ENCODE measurements at places on chromosomes 5 and 9.

DNA sequence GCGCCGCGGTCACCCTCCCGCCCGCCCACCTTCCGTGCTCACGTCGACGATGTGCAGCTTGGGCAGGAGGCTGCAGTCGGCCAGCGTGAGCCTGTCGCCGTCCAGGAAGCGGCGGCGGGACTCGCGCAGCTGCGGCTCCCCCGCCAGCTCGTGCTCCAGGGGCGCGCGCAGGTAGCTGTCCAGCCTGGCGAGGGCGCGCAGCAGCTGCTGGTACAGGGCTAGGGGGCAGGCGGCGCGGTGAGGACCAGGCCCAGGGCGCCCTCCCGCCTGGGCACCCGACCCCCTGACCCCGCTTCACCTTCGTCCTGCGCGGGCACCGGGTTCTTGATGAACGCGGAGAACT, 1.5 kb downstream of the CLIC3 start:
- no peak for DNase-seq

GRCh38 chr5:76521240-76521758, 101.9 kb downstream of the F2RL2 start:
- DNase-seq, result peak; percentile 89

GRCh38 chr9:24434183-24434582, 111.5 kb downstream of the IZUMO3 start:
- no peak for DNase-seq

DNA sequence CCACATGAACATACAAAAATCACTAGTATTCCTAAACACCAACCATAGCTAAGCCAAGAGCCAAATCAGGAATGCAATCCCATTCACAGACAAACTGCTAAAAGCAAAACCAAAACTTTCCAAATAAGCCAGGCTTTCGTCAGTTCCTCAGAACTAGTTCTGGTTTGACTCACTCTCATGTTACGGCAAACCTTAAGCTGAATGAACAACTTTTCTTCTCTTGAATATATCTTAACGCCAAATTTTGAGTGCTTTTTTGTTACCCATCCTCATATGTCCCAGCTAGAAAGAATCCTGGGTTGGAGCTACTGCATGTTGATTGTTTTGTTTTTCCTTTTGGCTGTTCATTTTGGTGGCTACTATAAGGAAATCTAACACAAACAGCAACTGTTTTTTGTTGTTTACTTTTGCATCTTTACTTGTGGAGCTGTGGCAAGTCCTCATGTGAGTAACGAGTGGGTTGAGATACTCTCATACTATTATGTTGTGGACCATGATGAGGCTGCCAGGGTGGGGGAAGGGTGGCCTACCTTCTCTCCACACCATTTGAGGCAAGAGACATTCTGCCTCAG, at the start of gene PDCD1LG2:
PDCD1LG2 (plus strand) TSS at position 172 of the 572 bp plus-strand sequence. CDS start 12,016 bp downstream, outside the sequence.
- DNase-seq, result no peak

GRCh38 chr9:83508067-83508466, 30.1 kb downstream of the FRMD3 start:
- no peak for DNase-seq

DNA sequence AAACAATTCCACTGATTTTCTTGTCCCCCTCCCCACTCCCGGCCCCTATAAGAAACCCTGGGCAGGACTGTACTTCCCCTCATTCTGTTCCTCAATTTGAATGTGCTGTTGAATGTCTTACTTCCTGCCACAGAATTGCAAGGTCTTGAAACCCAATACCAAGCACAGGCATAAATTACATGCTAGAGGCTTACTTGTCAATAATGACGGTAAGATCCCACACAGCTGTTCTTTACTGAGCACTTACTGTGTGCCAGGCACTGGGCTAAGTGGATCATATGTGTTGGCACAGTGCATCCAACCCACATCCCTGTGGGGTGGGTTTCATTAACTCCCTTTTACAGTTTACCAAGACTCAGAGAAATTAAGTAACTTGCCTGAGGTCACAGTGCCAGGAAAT, 63.4 kb downstream of the MVB12B start:
- DNase-seq, result peak; percentile 15

DNA sequence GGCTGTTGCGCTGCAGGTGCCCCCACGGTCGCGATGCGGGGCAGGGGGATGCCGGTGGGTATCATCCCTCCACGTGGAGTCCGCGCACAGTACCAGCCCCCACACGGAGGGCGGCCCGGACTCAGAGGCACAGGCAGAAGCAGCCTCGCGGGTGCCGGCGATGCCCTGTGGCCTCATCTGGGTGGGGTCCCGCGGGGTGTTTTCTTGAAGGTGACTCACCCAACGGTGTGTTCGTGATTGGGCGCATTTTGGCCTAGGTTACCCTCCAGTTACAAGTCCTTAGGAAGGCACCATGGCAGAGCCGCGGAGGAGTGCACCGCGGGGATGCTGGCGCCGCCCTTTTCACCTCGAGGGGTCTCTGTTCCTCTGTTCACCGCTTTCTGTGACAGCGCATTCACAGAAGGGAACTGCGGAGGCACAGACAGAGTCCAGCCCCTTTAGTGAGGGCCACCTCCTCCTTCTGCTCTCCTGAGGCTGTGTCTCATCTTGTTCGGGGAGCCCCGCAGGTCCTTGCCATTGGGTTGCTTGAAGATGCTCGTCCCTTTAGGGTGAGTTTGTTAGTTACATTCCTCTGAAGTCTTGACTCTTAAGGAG, 21.6 kb upstream of the EXOC3 start:
- no peak for DNase-seq

DNA sequence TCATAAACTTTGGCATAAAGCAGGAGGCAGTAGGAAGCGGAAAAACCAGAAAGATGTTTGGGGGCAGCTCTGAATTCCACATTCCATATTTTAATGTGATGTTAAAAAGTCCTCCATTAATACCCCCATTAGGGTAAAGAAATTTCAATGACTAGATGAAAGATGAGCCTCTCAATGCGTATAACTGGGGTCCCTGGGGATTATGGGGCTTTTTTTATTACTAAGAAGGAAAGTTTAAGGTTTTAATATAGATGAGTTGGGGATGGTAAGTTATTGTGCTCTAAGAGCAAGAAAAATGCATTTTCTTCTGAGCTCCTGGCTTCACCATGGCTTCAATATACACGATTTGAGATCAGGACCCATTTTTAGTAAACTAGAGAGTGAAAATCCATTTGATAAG, 321.9 kb downstream of the CDK5RAP2 start:
- DNase-seq, result peak; percentile 10

- no peak for DNase-seq
Measured at GRCh38 chr5:169812786-169813185, 167.5 kb downstream of the INSYN2B start.

GRCh38 chr5:34603378-34603777, 52.8 kb upstream of the RAI14 start:
- no peak for DNase-seq

- DNase-seq, result peak; percentile 15
Measured at GRCh38 chr5:45796959-45797553, 100.9 kb upstream of the HCN1 start.

DNA sequence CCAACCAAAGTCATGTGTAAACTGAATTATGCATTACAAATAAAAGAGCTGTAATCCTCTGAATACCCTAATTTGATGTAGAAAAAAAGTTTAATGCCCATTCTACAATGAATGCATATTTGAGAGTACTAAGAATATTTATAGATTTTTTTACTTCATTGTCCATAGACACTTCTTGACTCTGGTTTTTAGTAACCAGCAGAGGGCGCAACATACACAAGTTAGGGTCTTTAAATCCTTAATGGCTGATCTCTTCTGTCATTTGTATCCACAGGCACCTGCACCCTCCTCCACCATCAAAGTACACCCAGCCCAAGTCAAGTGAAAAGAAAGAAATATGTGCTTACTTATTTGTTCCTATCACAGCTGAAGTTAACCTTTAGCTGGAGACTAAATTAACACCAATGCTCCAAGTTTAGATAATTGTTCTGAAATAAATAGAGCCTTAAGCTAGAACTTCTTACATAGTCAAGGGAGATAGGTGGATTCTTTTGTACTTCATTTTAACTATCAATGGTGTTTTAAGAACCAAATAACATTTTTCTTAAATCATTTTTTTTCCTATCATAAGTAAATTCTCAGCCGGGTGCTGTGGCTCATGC, 524.2 kb upstream of the DAB2 start:
- peak; percentile 83 for DNase-seq

- DNase-seq, result no peak
Measured at GRCh38 chr5:166772770-166773169, 1518.7 kb upstream of the WWC1 start.

- no peak for DNase-seq
Measured at GRCh38 chr5:173410459-173411233, 82.4 kb upstream of the STC2 start.

DNA sequence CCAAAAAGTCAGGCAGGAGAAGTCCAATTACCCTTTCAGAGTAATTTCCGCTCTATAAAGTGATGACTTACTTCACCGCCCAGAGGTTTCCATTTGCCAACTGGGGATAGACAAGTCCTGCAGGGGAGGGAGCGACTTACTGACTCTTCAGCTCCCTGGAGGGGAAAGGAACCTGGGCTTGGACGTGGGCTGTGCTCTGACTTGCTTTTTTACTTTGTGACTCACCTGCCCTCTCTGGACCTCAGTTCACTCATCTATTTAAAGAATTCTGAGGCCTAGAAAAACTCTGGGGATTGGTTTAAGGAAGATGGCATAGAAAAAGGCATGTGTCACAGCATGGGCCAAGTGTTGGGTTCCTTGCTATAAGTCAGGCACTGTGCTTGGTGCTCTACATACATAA, 180.4 kb upstream of the TRIM32 start:
- DNase-seq, result no peak

DNA sequence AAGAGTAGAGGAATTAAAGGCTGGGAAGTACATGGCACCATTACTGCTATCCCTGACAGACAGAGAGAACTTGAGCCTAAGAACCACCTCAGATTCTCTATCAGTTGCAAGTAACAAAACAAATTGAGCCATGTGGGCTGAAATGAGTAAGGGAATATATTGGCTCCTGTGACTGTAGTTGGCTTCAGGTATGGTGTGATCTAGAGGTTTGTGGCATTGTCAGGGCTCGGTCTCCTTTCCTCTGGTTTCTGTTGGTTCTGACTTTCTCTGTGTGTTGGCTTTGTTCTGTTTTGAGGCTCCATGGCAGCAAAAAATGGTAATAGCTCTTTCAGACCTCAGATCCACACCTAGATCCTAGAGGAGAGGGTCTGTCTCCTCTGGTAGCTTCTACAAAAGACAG, 5.7 kb downstream of the GALNT10 start:
- no peak for DNase-seq

- peak; percentile 5 for DNase-seq
Measured at GRCh38 chr5:116442095-116442534, 132.5 kb downstream of the SEMA6A start.

GRCh38 chr5:119036101-119036762, 34.7 kb upstream of the DMXL1 start:
- no peak for DNase-seq

DNA sequence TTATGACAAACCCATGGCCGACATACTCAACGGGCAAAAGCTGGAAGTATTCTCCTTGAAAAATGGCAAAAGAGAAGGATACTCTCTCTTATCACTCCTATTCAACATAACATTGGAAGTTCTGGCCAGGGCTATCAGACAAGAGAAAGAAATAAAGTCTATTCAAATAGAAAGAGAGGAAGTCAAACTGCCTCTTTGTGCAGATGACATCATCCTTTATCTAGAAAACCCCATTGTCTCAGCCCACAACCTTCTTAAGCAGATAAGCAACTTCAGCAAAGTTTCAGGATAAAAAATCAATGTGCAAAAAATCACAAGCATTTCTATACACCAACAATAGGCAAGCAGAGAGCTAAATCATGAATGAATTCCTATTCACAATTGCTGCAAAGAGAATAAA, 1799.9 kb upstream of the ACO1 start:
- no peak for DNase-seq

GRCh38 chr5:163631856-163632255, 126.4 kb downstream of the MAT2B start:
- DNase-seq, result no peak

DNA sequence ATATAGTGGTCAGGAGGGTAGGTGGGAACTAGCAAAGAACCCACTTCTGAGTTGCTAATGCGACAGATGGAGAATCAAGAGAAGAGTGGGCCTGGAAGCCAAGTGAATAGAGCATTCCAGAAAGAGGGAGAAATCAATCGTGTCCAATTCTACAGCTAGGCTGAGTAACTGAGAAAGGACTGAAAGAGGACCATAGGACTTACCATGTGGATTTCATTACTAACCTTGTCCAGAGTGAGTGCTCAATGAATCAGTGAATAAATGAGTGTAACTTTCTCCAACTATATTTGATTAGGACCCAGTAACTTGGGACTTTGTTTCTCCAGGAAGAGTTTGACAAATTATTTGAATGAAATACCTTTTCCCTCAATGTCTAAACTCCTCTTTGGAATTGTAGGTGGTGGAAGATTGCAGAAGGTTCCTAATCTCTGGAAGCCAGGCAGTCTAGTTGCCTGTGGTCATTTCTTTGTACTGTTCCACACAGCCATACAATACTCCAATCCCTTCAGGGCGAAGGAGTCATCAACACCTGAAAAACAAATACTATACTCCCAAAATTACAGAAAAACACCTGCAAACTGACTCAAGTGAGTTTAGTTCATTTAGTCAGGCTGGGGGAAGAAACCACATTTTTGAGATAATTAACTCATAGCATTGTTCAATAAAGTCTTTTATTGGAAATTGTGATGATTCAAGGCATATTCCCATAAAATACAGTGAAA, 2.6 kb upstream of the F2RL1 start:
- no peak for DNase-seq

DNA sequence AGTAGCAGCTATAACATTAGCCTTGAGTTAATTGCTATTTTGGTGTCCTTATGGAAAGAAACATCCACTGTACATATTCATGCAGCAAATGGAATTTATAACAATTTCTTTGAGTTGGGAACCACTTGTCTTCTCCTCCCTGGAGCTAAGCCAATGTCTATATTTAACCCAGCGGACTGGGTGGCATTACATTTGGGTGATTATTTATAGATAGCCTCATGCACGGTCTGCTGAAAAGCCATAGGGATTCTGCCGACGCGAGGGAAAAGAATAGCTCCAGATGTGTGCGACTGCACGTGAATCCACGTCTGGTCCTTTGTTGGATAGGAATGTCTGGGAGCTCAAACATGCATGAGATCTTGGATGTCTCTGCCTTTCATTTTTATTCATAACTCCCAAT, 157.5 kb upstream of the BRINP1 start:
- DNase-seq, result no peak

DNA sequence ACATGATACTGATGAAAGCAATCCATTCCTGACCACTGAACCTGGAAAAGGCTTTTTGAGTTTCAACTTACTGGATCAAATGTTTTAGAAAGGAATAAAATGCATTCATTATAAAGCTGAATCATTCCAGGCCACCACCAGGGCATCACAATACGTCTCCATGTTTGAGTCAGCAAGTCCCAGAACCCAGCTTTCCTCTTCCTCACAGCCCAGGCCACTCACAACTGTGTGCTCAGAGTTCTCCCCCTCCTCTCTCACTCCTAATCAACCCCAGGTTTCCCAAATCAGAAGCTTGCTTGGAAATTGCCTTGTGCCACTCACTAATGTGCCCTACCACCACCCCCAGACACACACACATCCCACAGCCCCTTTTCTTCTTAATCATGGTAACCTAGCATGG, 91.7 kb downstream of the GNA14 start:
- DNase-seq, result no peak

- no peak for DNase-seq
Measured at GRCh38 chr9:103734471-103734870, 359.6 kb upstream of the SMC2 start.

GRCh38 chr9:118575341-118576070, 793.7 kb downstream of the BRINP1 start:
- no peak for DNase-seq

All from A673 (cell line).